Suppressor macrophage treated with lipopolysaccharide for 1 hour (primary cell): ENCODE measurements at places on chromosomes 13 and 19.

GRCh38 chr13:91133941-91134802 lies 213.3 kb upstream of the MIR17HG start:
- peak; percentile 79 for DNase-seq

GRCh38 chr19:1106841-1107660 lies 3.3 kb downstream of the GPX4 start:
- DNase-seq = peak; percentile 40

- no peak for DNase-seq
Observed at GRCh38 chr19:21610787-21611186, 105.4 kb downstream of the ZNF429 start.

- no peak for DNase-seq
Observed at GRCh38 chr19:22335716-22336115, 49.5 kb downstream of the ZNF729 start.

GRCh38 chr13:29978211-29978610 lies 127.8 kb upstream of the UBL3 start:
- DNase-seq = peak; percentile 13

GRCh38 chr13:28610996-28611395 lies 47.9 kb upstream of the POMP start:
- DNase-seq = peak; percentile 47

GRCh38 chr19:50356691-50357177 lies 8.7 kb downstream of the NAPSA start:
- DNase-seq = no peak

DNA sequence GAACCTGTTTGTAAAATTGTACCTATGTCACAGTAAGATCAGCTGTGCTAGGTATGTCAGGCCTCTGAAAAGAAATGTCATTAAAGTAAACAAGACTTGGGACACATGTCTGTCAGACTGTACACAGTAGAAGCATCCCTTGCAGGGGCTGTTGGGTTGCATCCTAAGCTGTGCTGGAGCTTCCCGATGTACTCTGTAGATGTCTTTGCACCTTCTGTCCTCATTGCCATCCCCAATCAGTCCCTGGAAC lies 48.7 kb upstream of the GPR183 start:
- DNase-seq = no peak

DNA sequence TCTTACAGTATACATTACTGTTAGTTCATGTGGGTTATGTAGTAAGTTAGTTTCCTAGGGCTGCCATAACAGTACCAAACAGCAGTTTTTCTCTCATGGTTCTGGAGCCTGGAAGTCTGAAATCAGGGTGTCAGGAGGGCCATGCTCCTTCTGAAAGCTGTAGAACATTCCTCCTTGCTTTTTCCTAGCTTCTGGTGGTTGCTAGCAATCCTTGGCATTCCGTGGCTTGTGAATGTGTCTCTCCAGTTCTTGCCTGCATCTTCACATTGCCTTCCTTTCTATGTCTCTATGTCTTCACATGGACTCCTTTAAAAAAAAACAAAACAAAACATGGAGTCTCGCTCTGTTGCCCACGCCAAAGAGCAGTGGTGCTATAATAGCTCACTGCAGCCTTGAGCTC lies 95.4 kb downstream of the WDFY2 start:
- DNase-seq = no peak

- DNase-seq = no peak
Observed at GRCh38 chr19:13611596-13611995, 105.3 kb upstream of the CACNA1A start.

- DNase-seq = no peak
Observed at GRCh38 chr19:18904334-18905057, 8.5 kb upstream of the CERS1 start.

- DNase-seq = no peak
Observed at GRCh38 chr13:25857830-25858229, 194.0 kb downstream of the SHISA2 start.

GRCh38 chr19:5718579-5719273 lies 1.2 kb downstream of the LONP1 start:
- peak; percentile 80 for DNase-seq

DNA sequence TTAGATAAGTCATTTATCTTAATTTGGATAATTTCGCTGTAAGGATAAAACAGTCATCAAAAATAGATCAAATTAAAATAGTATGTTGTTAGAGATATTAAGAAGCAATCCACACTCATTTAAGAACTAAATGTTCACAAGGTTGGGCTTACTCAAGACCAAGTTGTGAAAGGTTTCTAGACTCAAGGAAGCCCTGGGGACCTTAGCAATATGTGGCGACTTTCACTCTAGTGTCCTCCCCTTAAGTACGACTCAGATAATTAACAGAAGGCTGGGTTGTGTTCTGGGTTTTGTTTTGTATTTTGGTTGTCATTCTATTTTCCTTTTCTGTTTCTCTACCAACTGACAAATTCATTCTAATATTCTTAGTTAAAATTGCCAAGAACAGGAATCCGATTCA lies 1008.0 kb downstream of the PCDH9 start:
- no peak for DNase-seq
